ENCODE measurements at places on chromosomes 2 and 18. TPM values are rescaled to one million over a fixed set of nuclear protein-coding genes. Genes with fewer than 3 reads are reported as not detected.

DNA sequence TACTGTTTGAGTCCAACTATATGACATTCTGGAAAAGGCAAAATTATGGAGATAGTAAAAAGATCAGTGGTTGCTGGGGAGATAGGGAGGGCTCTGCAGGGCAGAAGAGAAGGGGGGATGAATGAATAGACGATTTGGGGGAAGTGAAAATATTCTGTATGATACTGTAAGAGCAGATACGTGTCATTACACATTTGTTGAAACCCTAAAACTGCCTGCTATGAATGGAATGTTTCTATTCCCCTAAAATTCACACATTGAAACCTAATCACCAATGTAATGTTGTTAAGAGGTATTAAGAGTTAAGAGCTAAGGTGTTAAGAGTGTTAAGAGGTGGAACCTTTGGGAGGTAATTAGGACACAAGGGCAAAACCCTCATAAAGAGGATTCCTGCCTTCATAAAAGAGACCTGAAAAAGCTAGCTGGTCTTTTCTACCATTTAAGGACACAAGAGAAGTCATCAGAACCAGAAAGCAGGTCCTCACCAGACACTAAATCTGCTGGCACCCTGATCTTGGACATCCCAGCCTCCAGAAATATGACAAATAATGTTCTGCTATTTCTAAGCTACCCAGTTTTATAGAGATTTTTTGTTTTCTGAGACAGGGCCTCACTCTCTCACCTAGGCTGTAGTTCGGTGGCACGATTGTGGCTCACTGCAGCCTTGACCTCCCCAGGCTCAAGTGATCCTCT, 76.2 kb downstream of the ATAD2B start:
- no peaks in the 10 kb centered on the region for H3K36me3 ChIP-seq
- DNase-seq, result no peak
- no peaks in the 10 kb centered on the region for H3K27me3 ChIP-seq

DNA sequence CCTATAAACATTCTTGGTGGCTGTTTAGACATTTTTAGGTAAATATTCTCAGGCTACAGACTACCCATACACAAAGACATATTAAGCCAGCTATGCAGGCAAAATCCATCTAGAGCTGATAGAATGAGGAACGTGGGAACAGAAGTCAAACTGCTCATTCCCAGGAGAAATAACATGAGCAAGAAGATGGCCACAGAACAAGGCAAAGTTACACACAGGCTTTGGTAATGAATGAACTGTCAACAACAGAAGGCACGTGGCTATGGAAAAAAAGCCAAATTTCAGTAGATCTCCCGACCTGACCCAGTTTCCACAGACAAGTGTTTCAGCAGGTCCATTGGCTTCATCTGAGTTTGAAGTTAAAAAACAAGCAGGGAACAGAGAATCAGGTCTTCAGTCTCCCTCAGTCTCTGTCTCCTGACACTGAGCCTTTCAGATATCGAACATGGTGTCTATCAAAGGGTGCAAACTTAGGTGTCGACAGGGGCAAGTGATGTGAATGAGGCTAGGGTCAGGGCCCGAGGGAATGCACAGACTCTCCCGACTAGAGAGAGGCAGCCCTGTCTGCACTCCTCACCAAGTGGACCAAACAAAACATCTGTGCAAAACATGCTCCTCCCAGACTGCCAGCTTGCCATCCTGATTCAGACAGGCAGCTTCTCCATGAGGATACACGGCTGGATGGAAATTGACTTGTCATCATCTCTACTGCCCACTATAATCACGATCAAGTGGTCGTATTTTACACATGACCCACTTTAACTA, 25.9 kb downstream of the SIGLEC15 start:
- peaks cover 30% of the 10 kb centered on the region for H3K36me3 ChIP-seq
- no peak for DNase-seq
- no peaks in the 10 kb centered on the region for H3K4me1 ChIP-seq
- H3K4me3 ChIP-seq, result no peak overlapping the region
- no peak overlapping the region for H3K27ac ChIP-seq
- no peaks in the 10 kb centered on the region for H3K27me3 ChIP-seq

DNA sequence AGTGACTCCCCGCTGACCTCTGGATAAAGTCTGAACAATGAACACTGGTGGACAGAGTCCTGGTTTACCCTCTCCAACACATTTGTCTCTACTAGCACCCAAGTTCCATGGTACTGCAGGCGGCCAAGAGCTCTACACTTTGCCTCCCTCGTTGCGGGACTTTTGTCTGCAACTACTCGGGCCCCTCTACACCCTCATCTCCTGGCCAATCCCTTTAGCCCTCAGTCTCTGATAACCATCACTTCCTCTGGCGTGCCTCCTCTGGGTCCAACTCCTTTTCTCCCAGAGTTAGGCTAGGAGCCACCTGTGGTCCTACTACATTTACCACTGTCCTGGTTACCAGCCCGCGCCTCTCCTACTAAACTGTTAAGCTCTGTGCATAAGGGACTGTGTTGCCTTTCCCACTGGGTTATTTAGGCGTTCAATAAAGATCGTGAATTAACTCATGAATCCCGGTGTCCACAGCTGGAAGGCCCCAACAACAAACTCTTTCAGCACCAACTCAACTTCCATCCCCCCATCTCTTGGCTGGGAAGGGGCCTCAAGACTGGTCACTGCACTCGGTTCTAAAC, 757 bp downstream of the HDHD2 start:
- peaks cover 13% of the 10 kb centered on the region for H3K4me1 ChIP-seq
- H3K36me3 ChIP-seq, result peaks cover 8% of the 10 kb centered on the region
- DNase-seq, result peak; percentile 2
- H3K27ac ChIP-seq, result peak overlapping the region; percentile 86
- H3K27me3 ChIP-seq, result no peaks in the 10 kb centered on the region

- no peak overlapping the region for H3K27ac ChIP-seq
- H3K36me3 ChIP-seq, result no peaks in the 10 kb centered on the region
- H3K4me1 ChIP-seq, result no peaks in the 10 kb centered on the region
- H3K27me3 ChIP-seq, result no peaks in the 10 kb centered on the region
Observed at GRCh38 chr2:136787970-136788369, 22.6 kb downstream of the THSD7B start.

DNA sequence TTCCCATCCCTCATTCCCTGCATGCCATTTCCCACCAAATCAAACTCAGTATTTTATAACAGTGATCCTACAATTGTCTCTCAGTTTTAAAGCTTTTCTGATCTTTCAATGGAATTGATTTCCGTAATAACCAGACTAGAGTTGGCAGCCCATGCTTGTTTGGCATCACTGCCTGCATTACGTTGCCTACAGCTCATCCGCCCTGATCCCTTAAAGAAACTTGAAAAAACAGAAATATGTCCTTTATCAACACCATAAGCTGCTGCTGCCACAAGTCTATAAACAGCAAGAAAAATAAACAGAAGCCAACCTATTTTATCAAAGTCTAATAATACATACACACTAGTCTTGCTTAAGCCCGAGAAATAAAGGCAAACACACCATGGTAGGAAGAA, 331.0 kb downstream of the METTL4 start:
- peaks cover 18% of the 10 kb centered on the region for H3K4me1 ChIP-seq
- peak overlapping the region; percentile 65 for H3K27ac ChIP-seq
- no peak overlapping the region for H3K4me3 ChIP-seq
- no peaks in the 10 kb centered on the region for H3K36me3 ChIP-seq
- DNase-seq, result peak; percentile 48

DNA sequence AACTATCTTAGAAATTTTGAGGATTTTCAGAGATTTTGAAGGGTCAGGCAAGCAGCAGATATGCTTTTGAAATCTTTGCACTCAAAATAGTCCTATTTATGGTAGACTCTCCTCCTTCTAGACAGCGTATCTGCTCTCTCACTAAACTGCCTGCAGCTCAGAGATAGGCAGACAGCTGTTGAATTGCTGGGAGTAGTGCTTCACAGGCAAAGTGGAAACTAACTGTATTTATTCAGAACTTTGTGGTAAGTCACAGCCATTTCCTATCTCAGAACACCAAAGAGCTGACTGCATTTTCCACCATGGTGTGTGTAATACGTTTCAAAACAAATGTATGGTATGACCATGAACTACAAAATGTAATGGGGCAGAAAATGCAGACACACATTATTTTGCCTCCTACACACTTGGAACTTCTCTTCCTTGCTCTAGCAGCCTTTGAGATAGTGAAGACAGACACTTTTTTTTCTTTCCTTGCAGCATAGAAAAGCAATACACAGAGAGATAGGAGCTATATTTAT, 352.4 kb downstream of the LRP1B start:
- H3K4me1 ChIP-seq, result no peaks in the 10 kb centered on the region
- H3K36me3 ChIP-seq, result no peaks in the 10 kb centered on the region
- H3K4me3 ChIP-seq, result no peak overlapping the region
- H3K27me3 ChIP-seq, result no peaks in the 10 kb centered on the region

GRCh38 chr18:37409878-37410277, 155.7 kb downstream of the CELF4 start:
- H3K27me3 ChIP-seq, result no peaks in the 10 kb centered on the region
- no peak overlapping the region for H3K27ac ChIP-seq
- no peak for DNase-seq
- no peak overlapping the region for H3K4me3 ChIP-seq

GRCh38 chr2:235444101-235444597, 49.7 kb upstream of the AGAP1 start:
- H3K27ac ChIP-seq, result no peak overlapping the region
- no peak overlapping the region for H3K4me3 ChIP-seq
- H3K36me3 ChIP-seq, result no peaks in the 10 kb centered on the region
- H3K27me3 ChIP-seq, result peaks cover 6% of the 10 kb centered on the region
- no peak for DNase-seq

DNA sequence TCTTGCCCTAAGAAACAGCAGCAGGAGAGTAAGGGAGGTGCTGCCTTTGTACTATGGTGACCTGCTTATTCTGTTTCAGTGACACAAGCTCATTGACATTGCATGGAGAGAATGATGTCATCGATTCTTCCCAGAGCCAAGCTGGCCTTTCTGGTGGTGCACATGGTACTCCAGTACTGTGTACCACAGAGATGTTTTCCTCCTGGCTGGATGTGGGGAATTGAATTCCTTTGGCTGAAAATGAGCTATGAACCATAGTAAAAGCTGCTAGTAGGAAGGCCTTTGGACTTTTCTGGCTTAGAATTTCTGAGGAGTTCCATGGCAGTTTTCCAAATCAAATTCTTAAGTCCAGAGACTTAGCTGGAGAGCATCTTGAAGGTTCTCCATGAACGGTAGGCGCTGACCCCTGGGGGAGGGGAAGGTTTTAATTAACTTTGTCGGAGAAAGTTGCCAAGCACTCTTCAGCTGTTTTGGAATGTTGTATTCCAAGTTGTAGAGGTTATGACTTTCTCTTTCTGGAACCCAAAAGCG, 17.1 kb upstream of the B3GNT2 start:
- no peaks in the 10 kb centered on the region for H3K4me1 ChIP-seq
- H3K36me3 ChIP-seq, result no peaks in the 10 kb centered on the region
- DNase-seq, result peak; percentile 69
- no peaks in the 10 kb centered on the region for H3K27me3 ChIP-seq

- no peaks in the 10 kb centered on the region for H3K27me3 ChIP-seq
- H3K4me1 ChIP-seq, result no peaks in the 10 kb centered on the region
- H3K36me3 ChIP-seq, result no peaks in the 10 kb centered on the region
- no peak overlapping the region for H3K4me3 ChIP-seq
Observed at GRCh38 chr2:4465671-4466070, 762.3 kb downstream of the DCDC2C start.

DNA sequence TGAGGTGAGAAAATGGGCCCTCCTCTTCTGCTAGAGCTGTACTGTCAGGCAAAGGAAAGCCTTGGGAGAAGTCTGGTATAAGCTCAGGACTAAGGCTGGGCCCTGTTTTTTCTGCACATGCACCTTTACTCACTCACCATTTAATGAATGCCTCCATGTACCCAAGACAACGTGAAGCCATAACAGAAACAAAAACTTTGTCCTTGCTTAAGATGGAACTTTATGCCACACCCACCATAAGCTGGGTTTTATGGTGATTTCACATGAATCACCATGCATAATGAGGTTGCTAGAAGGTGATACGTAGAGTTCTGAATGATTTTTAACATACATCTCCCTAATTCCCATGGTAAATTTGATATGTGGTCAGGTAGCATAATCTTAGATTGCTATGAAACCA, 63.7 kb upstream of the CYP26B1 start:
- no peaks in the 10 kb centered on the region for H3K36me3 ChIP-seq
- no peak overlapping the region for H3K4me3 ChIP-seq
- H3K27ac ChIP-seq, result peak overlapping the region; percentile 39
- H3K27me3 ChIP-seq, result no peaks in the 10 kb centered on the region
- H3K4me1 ChIP-seq, result peaks cover 23% of the 10 kb centered on the region
- DNase-seq, result peak; percentile 71

GRCh38 chr18:7334973-7335568, 104.2 kb downstream of the LRRC30 start:
- H3K27me3 ChIP-seq, result no peaks in the 10 kb centered on the region
- DNase-seq, result no peak
- no peak overlapping the region for H3K4me3 ChIP-seq
- H3K27ac ChIP-seq, result no peak overlapping the region

- DNase-seq, result no peak
- H3K4me3 ChIP-seq, result no peak overlapping the region
- H3K27ac ChIP-seq, result no peak overlapping the region
- H3K36me3 ChIP-seq, result no peaks in the 10 kb centered on the region
Observed at GRCh38 chr2:29296585-29296984, 181.4 kb downstream of the CLIP4 start.

- DNase-seq, result no peak
- H3K4me3 ChIP-seq, result no peak overlapping the region
- H3K27me3 ChIP-seq, result no peaks in the 10 kb centered on the region
- no peaks in the 10 kb centered on the region for H3K36me3 ChIP-seq
Observed at GRCh38 chr2:148944536-148944935, 69.5 kb downstream of the KIF5C start.

GRCh38 chr2:36002941-36003340, 352.6 kb upstream of the CRIM1 start:
- no peaks in the 10 kb centered on the region for H3K36me3 ChIP-seq
- H3K27me3 ChIP-seq, result no peaks in the 10 kb centered on the region
- H3K27ac ChIP-seq, result no peak overlapping the region
- DNase-seq, result no peak
- no peaks in the 10 kb centered on the region for H3K4me1 ChIP-seq

- H3K4me1 ChIP-seq, result no peaks in the 10 kb centered on the region
- no peaks in the 10 kb centered on the region for H3K36me3 ChIP-seq
- H3K27ac ChIP-seq, result no peak overlapping the region
- peaks cover 2% of the 10 kb centered on the region for H3K27me3 ChIP-seq
Observed at GRCh38 chr18:74541703-74542555, 7.6 kb downstream of the CNDP1 start.

The SPIRE1 gene
- total RNA-seq, result 42.0 TPM

The AQP12A gene
- total RNA-seq, result not detected

The AOX1 gene
- total RNA-seq, result 3.4 TPM

The ATL2 gene
- total RNA-seq, result 35.5 TPM

The STAT4 gene
- total RNA-seq, result 1.6 TPM

The SRD5A2 gene
- not detected for total RNA-seq

The GNLY gene
- total RNA-seq, result not detected

The DAW1 gene
- 0.75 TPM for total RNA-seq

The PLCD4 gene
- total RNA-seq, result 0.89 TPM
